T-cell (primary cell): ENCODE measurements at places on chromosomes 6 and 20. TPM values are rescaled to one million over a fixed set of nuclear protein-coding genes. Genes with fewer than 3 reads are reported as not detected.

Gene FERMT1
- total RNA-seq: not detected

Gene PRND
- total RNA-seq: not detected

Gene TUBB1
- 0.56 TPM for total RNA-seq

Gene HCRTR2
- not detected for total RNA-seq

Gene SLC4A11
- total RNA-seq: 3.9 TPM

Gene GTSF1L
- not detected for total RNA-seq

DNA sequence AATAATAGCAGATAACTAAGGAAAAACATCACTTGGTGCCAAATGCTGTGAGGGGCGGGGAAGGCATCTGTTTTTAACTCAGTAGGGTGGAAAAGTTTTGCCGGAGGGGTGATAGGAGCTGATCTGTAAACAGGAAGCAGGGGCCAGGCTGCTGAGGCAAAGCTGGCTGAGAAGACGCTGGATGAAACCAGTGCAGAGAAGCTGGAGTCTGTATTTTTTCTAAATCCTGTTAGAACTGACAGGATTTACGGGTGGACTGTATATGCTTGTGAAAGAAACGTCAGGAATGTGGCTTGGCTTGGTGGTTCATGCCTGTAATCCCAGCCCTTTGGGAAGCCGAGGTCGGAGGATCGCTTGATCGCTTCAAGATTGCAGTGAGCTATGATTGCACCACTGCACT lies 5.6 kb downstream of the PCMTD2 start:
- no peak overlapping the region for H3K27ac ChIP-seq
- no peak overlapping the region for H3K4me3 ChIP-seq
- H3K27me3 ChIP-seq: no peaks in the 10 kb centered on the region
- H3K36me3 ChIP-seq: no peaks in the 10 kb centered on the region

GRCh38 chr6:29680904-29681303 lies at the start of gene ZFP57:
ZFP57 (minus strand) TSS chr6:29681152; CDS start chr6:29677003, 4,149 bp downstream.
- H3K4me1 ChIP-seq: no peaks in the 10 kb centered on the region
- H3K27me3 ChIP-seq: peaks cover 6% of the 10 kb centered on the region
- peak within 1 kb of the TSS; percentile 51 for H3K4me3 ChIP-seq
- DNase-seq: no peak
- H3K27ac ChIP-seq: no peak within 1 kb of the TSS

DNA sequence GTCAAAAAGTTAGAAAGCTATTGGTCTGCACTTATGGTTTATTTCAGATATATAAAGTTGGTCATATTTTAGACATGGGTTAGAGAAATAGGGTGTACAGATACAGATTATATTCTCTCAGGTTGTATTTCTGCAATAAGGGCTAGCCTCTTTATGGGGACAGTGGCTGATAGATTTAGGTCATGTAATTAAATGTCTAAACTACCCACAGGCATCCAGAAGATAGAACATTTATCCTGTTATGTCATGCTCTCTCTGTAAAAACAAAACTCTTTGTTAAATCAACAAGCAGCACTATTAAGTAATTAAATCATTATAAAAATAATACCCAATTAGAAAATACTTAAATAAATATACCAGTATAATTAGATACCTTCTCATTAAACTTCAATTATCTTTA lies 612.6 kb upstream of the CITED2 start:
- no peak overlapping the region for H3K4me3 ChIP-seq
- no peaks in the 10 kb centered on the region for H3K27me3 ChIP-seq
- no peaks in the 10 kb centered on the region for H3K4me1 ChIP-seq
- H3K36me3 ChIP-seq: no peaks in the 10 kb centered on the region
- DNase-seq: no peak

DNA sequence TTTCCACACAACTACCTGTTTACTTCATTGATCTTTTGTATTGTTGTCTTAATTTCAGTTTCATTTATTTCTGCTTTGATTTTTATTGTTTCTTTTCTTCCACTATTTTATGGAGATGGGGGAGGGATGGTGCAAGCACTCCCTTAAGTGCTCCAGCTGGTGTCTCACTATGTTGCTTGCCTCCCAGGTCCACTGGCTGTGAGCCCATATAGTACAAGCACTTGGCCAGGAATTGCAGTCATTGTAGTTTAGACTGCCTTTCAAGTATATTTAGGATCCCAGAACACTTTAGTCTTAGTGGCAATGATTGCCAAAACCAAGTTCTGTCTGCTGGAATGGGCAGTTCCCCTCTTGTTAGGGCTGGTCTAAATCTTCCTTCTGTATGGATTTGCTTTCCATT lies 34.9 kb upstream of the MAN1A1 start:
- no peaks in the 10 kb centered on the region for H3K36me3 ChIP-seq
- H3K27ac ChIP-seq: no peak overlapping the region
- no peaks in the 10 kb centered on the region for H3K27me3 ChIP-seq
- DNase-seq: no peak
- no peaks in the 10 kb centered on the region for H3K4me1 ChIP-seq

DNA sequence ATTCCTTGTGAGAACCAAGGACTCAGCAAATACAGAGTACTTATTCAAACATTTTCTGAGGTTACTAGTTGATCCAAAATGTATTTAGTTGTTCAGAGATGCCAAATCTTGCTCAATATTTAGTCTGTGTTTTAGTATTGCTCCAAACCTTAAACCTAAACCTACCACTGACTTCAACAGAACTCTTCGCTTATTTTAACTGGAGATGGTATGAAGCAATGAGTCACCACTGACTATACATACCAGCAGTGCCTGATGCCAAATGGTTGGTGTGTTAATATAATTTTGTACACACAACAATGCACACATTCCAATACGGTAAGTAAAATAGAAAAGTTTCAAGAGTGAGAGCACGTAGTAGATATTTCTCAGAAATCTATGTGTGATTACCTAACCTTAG lies 1.9 kb upstream of the SPTLC3 start:
- no peak overlapping the region for H3K4me3 ChIP-seq
- H3K27ac ChIP-seq: no peak overlapping the region
- no peak for DNase-seq
- H3K36me3 ChIP-seq: no peaks in the 10 kb centered on the region
- H3K4me1 ChIP-seq: peaks cover 5% of the 10 kb centered on the region

- H3K36me3 ChIP-seq: no peaks in the 10 kb centered on the region
- H3K27me3 ChIP-seq: no peaks in the 10 kb centered on the region
- H3K4me1 ChIP-seq: no peaks in the 10 kb centered on the region
- H3K4me3 ChIP-seq: no peak overlapping the region
- no peak for DNase-seq
- no peak overlapping the region for H3K27ac ChIP-seq
These were observed 33.3 kb upstream of the RSPO3 start for GRCh38 chr6:127085181-127085580.

DNA sequence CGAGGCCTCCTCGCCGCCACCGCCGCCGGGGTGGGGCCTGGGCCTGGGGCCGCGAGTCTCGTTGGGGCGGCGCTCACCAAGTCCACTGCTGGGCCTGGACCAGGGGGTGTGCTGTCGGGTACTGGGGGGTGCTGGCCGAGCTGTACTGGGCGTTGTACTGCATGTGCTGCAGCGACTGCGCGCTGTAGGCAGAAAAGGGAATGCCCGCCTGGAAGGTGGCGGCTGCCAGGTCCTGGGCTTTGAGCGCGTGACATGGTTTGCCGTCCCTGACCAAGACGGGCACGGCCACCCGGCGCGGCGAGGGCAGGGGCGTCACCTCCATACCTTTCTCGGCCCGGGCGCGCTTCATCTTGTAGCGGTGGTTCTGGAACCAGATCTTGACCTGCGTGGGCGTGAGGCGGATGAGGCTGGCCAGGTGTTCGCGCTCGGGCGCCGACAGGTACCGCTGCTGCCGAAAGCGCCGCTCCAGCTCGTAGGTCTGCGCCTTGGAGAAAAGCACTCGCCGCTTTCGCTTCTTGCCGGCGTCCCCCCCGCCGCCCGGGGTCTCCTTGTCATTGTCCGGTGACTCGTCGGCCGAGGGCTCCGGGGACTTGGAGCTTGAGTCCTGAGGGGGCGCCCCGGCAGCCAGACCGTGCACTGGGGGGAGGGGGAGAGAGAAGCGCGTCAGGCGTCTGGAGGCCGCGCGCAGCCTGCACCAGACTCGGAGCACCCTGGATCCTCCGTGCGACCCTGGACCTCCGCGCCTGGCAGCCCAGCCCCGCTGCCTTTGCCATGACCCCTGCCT lies 1.8 kb downstream of the NKX2-2 start:
- DNase-seq: no peak
- H3K4me3 ChIP-seq: no peak overlapping the region
- no peak overlapping the region for H3K27ac ChIP-seq
- peaks cover 97% of the 10 kb centered on the region for H3K27me3 ChIP-seq
- no peaks in the 10 kb centered on the region for H3K36me3 ChIP-seq
- H3K4me1 ChIP-seq: peaks cover 5% of the 10 kb centered on the region

DNA sequence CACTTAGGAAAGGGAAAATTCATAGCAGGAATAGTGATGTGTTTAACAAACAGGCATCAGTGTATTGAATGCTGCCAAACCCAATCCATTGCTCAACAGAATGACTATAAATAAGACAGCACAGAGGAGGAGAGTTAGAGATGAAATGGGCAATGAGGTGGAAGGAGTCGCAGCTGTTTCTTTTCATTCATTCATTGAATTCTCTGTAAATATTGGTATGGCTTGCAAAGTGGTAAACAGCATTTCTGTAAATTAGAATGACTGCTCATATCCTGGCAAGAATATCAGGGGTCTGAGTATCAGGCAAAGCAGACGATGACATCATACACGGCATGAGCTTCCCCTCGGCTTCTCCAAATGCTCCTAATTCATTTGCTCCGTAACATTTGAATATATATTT lies 703.6 kb upstream of the SLC35B3 start:
- no peaks in the 10 kb centered on the region for H3K4me1 ChIP-seq
- H3K27ac ChIP-seq: no peak overlapping the region
- H3K36me3 ChIP-seq: no peaks in the 10 kb centered on the region
- H3K4me3 ChIP-seq: no peak overlapping the region
- no peak for DNase-seq

DNA sequence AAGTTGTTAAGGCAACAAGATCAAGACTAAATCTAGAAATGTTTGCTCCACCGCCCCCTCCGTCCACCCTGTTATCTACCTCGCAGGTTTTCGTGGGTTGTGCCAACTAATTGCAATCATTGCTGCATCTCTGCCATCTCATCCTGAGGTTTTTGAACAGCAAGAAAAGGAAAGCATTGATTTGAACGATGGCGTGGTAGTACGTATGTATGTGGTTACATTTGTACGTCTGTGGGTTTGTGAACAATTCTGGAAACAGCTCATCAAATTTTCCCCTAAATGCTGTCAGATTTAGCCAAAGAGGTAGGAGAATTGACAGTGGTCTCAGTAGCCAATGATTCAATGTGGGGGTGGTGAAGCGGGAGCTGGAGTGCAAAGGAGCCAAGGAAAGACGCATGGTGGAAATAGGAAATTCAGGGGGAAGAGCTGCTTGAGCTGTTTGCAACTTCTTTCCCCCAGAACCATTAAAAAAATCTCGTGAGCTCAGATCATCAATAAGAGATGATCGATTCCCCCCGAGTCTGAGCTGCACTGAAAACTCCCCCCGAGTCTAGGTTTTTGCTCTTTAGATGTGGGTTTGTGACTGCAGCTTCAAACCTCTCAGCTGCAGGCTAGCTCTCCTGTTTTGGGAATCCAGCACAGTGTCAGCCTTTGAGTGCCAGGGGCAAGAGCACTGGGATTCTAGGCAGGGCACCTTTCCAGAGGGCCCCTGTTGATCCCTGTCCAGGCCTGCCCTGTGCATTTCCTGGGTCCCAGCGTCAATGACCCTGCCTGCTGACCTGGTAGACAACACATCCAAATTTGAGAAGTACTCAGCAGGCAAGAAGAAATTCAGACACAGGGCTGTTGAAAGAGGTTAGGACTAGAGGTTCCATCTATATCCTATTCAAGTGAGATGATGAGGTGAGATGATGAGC lies 72.6 kb upstream of the LY86 start:
- H3K27ac ChIP-seq: no peak overlapping the region
- DNase-seq: peak; percentile 43
- H3K27me3 ChIP-seq: no peaks in the 10 kb centered on the region
- H3K4me1 ChIP-seq: peaks cover 9% of the 10 kb centered on the region
- H3K4me3 ChIP-seq: no peak overlapping the region
- no peaks in the 10 kb centered on the region for H3K36me3 ChIP-seq

DNA sequence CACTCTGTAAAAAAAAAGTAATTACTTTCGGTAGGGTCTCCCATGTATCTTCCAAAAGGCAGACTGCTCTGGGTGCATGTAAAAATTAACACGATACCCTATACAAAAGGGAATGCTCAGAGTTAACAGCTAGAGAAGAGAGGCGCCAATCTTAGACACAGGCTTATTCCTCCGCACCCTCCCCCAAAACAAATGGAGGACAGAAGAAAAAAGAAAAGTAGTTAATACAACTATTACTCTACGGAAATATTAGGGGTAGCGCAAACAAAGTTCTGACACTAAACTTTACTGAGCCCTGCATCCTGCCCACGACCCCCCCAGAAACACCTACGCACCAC lies 331 bp upstream of the UFL1 start:
- H3K27ac ChIP-seq: peak overlapping the region; percentile 98
- no peaks in the 10 kb centered on the region for H3K36me3 ChIP-seq
- H3K4me1 ChIP-seq: peaks cover 23% of the 10 kb centered on the region
- H3K4me3 ChIP-seq: peak overlapping the region; percentile 89
- no peak for DNase-seq
- H3K27me3 ChIP-seq: no peaks in the 10 kb centered on the region

DNA sequence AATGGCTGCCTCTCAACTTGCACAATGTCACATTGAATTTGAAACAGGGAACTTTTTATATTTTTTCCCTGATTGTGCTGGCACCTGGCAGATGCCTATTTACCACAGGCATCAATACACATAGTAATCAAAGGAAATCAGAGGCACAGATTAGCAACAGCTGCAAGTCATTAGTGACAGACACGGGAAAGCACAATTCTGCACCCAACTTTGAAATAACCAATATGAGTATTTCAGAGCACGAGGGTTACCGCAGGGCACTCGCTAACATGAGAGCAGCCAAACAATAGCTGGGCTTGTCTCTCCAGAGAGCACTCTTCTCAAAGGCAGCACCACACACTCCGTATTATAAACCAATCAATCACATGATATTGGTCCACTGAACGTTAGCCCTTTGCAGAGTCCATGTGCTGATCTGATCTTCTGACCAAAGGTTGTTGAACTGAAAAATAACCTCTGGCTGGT lies 149.5 kb downstream of the RNF144B start:
- H3K4me3 ChIP-seq: no peak overlapping the region
- no peaks in the 10 kb centered on the region for H3K27me3 ChIP-seq

- peaks cover 19% of the 10 kb centered on the region for H3K4me1 ChIP-seq
- peak; percentile 67 for DNase-seq
- peak within 1 kb of the TSS; percentile 97 for H3K4me3 ChIP-seq
- H3K27me3 ChIP-seq: no peaks in the 10 kb centered on the region
- H3K27ac ChIP-seq: peak within 1 kb of the TSS; percentile 50
- H3K36me3 ChIP-seq: peaks cover 10% of the 10 kb centered on the region
These were observed at the start of gene MRPS18A for GRCh38 chr6:43687437-43688347. MRPS18A (minus strand) TSS chr6:43687791; CDS start chr6:43687779, 12 bp downstream.

DNA sequence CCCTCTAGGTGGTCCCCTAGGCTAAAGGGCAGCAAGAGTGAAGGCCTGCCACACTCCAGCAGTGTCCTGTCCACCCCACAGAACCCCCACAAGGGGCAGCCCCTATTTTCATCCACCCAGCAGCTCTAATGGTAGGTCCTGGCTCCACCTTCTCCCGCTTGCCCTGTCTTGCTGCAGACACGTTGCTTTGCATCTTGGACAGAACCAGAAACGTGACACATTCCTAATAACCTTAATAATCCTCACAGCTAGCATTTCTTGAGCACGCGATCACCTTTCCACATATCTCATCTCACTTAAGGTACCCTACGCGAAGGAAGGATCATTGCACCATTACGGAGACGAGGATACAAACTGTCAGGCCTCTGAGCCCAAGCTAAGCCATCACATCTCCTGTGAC lies 11.7 kb upstream of the SLC22A23 start:
- H3K4me1 ChIP-seq: no peaks in the 10 kb centered on the region
- H3K27me3 ChIP-seq: no peaks in the 10 kb centered on the region
- H3K27ac ChIP-seq: no peak overlapping the region
- no peaks in the 10 kb centered on the region for H3K36me3 ChIP-seq
- DNase-seq: no peak
